Activated CD4-positive, CD25-positive, alpha-beta regulatory T cell (primary cell): ENCODE measurements at places on chromosomes 12 and 14.

DNA sequence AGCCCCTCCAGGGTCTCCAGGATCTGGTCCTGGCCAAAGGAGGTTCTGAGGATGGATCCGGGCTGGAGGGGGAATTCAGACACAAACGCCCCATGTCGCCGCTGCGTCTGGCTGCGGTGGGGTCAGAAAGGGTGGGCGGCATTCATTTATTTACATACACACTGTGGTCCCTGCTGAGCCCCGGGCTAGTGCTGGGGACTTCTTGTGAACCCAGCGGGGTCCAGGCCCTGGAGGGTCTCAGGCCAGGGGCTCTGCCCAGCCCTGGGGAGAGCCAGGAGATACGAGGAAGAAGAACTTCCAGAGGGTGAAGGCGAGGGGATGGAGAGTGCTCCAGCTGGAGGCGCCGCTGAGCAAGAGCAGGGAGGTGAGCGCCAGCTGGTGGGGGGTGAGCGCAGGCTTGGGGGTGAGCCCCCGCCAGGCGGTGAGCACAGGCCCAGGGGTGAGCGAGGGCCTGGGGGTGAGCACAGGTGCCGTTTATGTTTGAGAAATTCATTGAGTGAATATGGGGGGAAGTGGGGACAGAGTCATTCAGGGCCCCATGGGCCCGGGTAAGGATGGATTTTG lies 68.1 kb downstream of the NCOR2 start:
- DNase-seq = no peak

GRCh38 chr14:70881549-70882177 lies 25.6 kb upstream of the PCNX1 start:
- DNase-seq = no peak

DNA sequence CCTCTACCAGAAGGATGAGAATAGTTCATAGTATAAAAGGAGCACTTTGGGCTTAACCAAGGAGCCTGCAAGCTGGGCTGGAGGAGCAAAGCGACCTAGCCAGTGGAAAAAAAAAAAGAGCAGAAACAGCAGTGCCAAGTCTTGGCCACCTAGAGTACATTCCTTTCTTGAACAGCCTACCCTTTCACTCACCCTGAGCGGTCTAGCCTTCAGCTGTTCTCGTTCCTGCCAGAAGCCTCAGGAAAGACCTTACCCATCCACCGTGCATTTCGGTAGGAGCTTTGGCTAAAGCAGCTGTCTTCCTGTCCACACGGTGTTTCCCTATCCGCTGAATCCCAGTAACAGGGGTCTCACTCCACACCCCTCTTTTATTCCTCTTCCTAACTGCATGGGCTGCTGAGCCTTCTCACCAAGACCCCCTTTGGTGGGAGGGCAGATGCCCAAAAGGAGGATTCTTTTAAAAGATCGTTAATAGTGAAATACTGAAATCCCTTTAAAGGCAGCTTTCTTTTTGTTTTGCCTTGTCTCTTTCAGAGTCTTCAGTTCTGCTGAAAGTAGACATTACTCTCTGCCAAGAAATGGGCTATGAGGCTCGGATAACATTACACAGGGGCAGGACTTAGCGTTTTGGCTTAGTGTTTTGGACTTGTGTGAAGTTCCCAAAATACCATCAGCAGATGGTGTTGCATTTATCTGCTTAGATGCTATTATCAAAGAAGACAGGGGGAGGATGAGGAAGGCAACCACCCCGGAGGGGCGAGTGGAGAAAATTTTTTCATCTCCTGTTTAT lies 88.5 kb upstream of the METAP2 start:
- no peak for DNase-seq

- DNase-seq = no peak
Observed at GRCh38 chr14:39431416-39432178, 636 bp downstream of the FBXO33 start.
